8988T (cell line): ENCODE measurements at places on chromosomes 2 and 18.

GRCh38 chr2:49288113-49288705, 133.9 kb upstream of the FSHR start:
- DNase-seq, result no peak

GRCh38 chr2:118122594-118123281, 34.5 kb downstream of the INSIG2 start:
- no peak for DNase-seq

DNA sequence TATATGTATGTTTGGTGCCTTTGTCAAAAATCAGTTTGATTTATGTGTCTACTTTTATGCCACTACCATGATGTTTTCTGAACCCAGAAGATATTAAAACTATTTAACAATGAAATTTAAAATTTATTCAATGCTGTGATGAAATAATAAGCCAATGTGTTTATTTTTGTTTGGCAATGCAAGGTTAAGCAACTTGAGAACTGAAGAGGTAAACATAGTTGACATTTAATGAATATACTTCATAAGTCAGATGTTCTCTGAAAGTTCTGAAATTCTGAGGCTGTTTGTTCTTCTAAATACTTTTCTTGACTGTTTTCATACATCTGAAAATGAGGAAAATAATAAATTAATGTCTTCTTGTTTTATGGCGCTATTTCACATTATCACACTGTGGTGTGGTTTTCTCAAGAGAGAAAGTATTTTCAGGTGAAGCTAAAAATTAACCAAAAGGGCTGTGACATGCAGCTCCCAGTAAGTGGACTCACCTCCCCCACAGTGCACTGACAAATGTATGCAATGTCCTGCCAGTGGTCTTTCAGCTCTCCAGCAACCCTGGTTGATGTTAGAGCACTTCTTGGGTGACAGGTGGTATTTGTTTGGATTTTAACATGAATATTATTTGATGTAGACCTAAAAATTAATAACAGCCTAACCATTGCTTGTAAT, 863.6 kb upstream of the SALL3 start:
- DNase-seq, result no peak

DNA sequence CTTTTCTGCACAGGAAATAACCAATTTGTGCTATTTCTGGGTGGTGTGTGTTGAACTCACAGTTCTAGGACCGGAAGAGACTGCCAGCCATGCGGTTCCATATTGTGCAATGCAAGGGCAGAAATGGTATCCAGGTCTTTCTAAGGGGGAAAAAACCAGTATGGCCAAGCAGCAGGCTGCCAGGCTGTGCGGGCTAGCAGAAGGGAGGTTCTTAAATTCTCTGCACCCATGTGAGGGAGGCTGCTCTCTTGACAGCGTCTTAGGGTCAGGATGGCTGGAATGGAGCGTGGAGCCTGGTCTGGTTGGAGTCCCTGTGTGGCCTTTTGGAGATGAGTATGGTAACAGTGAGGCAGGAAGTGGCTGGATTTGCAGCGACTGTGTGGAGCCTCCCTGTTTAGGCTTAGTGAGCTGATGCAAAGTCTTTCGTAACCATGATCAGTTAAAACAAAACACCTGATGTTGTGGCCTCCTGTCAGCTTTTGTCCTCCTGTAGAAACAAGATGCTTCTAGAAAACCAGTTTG, 52.6 kb downstream of the NCK2 start:
- DNase-seq, result no peak

DNA sequence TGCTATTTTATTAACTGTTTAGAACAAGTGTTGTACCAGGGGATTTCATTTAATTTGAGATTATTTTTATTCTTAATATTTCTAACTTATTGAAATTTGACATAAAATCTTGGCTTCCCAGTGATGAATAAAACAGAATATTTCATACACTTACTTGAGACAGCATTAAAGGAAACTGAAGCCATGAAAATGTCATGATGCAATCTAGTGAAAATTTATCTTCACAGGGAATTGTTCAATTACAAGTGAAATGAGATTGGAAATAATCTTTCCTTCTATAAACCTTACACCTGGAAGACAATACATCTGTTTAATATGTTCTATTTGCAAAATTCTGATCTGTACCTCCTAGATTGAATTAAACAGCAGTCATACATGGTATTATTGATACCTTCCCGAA, 511.0 kb upstream of the CDH7 start:
- no peak for DNase-seq

- DNase-seq, result no peak
Observed at GRCh38 chr2:66851449-66851872, 416.5 kb downstream of the MEIS1 start.

DNA sequence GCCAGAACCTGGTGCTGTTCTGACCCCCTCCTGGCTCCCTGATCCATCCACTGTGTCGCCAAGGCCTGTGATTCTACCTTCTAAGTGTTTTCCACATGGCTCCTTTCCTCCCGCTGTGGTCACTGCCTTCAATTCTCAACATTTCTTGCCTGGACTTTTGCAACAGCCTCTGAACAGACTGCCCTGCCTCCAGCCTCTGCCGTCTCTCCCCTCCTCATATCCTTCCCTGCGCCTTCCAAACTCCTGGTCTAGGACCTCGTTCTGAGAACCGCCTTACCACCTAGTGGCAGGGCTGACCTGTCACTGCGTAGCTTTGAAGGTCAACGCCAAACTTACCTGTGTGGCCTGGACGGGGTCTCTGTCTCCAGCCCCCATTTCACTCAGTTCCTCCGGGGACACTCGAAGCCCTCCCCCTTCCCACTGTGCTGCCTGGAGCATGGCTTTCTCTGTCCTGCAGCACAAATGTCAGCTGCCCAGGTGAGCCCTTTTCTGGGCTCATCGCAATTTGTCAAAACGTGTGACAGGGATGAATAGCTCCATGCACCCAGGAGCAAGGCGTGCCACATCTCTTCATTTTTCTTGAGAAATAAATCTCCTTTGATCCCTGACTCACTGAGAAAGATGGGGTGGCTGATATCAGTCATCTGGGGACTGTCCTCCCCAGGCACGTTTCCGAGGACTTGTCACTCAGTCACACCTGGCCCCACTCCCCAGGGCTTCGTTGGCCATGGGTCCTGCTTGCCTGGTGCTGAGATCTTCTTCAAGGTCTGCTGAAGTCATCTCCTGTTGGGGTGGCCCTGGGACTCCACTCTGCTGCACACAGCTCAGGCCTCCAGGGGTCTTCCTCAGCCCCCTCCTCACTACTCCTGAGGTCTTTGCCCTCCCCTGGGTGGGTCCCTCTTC, 46.7 kb downstream of the LDLRAD4 start:
- DNase-seq, result no peak

DNA sequence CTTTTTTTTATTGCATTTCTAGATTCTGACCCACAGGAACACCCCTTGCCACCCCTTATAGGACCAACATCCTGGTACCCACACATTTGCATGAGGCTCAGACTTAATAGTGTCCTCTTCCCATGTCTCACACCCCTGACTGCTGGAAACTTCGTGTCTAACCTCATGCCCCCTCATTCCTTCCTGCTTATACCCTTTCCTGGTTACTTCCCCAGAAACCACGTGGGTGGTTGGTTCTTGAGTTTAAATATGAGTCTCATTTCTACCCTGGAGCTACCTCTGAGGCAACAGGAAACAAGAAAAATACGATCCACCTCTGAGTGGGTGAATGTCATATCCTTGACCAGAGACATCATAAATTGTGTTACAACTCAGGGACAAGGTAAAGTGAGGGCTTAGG, 1.6 kb downstream of the TNP1 start:
- DNase-seq, result no peak

GRCh38 chr2:65999103-65999502, 435.8 kb upstream of the MEIS1 start:
- DNase-seq, result no peak

- no peak for DNase-seq
Observed at GRCh38 chr18:76479351-76480238, 15.4 kb downstream of the ZNF516 start.

DNA sequence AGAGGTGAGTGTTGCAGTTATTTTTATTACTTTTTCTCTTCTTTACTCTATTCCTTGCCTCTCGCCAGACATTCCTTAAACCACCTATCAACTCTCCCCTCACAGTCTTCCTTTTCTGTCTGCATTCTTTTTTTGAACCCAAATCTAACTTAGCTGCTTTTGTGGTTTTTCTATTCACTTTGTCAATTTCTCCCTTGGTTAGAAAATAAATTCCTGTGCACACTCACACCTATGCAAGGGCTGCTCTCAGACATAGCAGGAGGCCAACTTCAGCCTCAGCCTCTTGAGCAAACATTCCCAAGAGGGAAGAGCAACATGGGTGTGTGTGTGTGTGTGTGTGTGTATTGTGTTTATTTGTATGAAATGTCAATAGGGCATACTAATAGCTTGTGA, 808.6 kb downstream of the RNF144A start:
- no peak for DNase-seq

GRCh38 chr2:15354596-15355366, 206.4 kb downstream of the NBAS start:
- DNase-seq, result no peak

DNA sequence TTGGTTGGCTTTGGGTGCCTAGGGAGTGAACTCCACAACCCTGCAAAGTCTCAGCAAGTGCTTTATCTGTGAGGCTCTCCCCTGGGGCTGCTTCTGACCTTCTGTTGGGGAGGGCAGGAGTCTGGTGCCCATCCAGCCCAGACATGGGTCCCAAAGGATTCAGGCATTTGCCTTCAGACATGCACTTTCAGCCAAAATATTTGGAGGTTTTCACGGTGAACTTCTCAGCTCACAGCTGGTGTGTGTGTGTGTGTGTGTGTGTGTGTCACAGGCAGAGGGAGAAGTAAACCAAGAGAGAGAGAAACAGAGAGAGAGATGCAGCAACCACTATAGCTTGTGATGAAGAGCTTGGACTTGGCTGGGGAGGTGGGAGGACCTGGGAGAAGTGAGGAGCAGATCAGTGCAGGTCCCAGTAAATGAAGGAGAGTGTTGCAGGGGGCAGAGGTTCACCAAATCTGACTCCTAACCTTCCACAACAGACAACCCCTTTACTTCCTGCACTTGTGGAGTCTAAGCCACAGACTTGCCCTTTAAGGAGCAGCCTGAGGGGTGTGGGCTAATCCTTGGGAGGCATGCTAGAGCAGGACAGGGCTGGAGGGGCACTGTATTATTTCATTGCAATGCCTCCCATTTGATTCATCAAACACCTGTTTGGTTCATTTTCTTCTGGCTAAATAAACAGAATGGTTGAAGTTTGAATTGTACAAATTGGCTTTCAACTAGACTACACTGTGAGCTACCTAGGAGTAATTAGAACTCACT, 14.1 kb downstream of the SLC9A4 start:
- no peak for DNase-seq

- DNase-seq, result no peak
Observed at GRCh38 chr18:39481281-39481680, 1915.7 kb upstream of the CELF4 start.

DNA sequence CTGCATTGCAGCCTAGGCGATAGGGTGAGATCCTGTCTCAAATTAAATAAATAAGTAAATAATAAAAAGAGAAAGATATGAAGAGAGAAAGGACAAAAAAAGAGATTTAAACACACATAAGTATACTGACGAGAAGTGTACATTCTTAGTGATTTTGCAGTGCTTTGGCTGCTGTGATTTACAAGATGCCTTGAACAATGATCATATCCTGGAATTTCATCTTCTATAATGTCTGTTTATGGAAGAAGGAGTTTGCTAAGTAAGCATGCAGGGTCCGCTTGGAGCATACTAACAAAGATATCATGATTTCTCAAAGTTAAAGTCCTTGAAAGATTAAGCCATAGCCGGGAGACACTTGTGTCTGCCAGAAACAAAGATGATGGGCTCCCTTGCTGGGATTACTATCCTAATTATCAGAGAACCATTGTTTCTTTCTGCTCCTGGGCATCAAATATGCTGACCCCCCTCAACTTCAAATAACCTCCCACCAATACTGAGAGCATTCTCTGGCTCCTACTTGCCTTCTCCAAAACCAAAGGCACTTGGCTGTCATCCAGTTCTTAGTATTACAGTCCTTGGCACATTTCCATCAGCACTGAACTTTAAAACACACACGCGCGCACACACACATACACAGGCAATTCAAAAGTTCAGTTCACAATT, 47.5 kb upstream of the STAM2 start:
- no peak for DNase-seq

DNA sequence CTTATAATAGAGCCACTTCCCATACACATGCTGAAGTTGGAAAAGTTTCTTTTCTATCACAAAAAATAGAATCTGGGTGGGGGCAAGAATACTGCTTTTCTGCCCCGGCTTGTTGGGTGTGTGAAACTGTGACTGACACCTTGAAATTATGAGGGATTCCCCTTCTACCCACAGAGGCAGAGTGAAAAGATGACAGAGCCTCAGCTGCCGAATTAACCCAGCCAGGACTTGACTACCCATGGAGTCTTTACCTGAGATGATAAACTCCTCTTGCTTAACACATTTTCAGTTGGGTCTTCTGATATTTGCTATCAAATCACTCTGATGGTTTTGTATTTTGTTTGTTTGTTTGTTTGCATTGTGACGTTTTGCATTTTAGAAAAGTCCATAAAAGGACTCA, 66.0 kb upstream of the PMAIP1 start:
- no peak for DNase-seq

GRCh38 chr2:237585590-237586221, 4.8 kb downstream of the RAB17 start:
- no peak for DNase-seq

- peak; percentile 46 for DNase-seq
Observed at GRCh38 chr2:190881598-190882410, 1.2 kb downstream of the GLS start.

DNA sequence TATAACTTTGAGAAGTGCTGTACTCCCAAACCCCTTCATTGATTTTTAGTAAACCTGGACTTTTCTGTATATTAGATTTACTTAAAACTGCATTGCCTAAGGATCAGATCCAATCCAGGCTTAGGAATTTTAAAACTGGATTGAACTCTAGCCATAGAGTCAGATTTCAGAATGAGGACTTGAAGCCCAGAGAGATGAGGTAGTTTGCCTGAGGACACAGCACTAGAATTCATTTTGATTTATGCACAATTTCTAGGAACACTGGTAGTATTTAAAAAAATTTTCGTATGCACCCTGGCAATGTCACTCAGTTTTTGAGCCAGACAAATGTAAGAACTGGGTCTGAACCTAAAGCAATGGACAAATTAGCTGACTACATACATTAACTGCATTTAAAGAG, 144.9 kb downstream of the KCTD1 start:
- no peak for DNase-seq

- DNase-seq, result no peak
Observed at GRCh38 chr2:21234464-21235120, 110.8 kb downstream of the TDRD15 start.

DNA sequence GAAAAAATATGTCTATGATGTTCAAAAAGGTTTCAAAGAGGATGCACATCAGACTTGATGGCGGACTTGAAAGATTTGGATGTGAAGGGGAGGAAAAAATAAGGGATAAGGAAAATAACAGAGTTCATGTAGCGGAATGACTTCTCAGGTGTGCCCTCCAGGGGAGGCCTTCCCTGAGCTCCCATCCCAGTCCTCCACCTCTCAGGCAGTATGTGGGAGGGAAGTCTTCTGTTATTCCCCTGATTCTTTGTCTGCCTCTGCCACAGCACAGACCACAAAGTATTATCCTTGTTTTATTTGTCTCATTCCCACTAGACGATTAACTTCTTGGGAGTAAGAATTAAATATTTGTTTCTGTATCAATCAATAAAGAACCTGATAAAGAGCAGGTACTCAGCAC, 17.7 kb downstream of the COL5A2 start:
- no peak for DNase-seq
